Stimulated activated CD8-positive, alpha-beta memory T cell treated with anti-CD3 and anti-CD28 coated beads, Interleukin-7, amount 100 ng/mL, for 24 hours (primary cell): ENCODE measurements at places on chromosomes 11 and 22.

DNA sequence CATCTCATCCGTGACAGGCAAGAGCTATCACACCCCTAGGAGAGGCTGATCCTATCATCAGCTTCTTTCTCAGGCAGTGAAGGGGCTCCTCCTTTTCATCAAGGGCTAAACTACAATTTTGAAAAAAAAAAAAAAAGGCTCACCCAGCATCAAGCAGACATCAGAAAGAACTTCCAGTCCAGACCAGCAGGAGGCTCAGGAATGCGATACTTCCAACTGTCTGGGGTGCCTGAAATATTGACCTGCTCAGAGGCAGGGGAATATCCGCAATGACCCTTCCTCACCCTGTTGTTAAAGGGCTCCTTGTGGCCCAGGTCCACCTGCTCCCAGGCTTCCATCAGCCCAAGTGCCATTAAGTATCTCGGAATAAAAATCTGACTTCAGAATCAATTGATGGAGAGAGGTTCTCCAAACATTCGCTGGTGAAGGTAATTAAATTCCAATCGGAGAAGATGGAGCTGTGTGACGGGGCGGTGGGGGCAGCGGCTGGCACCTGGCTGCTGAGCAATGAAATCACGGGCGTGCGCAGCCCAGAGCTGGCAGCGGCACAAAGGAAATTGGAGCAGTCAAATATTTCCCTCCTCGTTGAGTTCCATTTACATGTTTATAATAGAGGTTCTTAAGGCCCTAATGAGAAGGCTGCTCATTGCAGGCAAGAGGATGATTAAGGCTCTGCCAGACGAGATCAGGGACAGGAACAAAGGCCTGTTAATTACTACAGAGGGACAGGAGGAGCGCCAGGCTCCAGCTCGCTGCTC, 69.0 kb upstream of the THY1 start:
- no peak for DNase-seq

GRCh38 chr11:68841718-68842426, at the start of gene CPT1A:
Gene CPT1A, minus strand, starts transcription at chr11:68841916. Its CDS starts 26,442 bp downstream, at chr11:68815474.
- no peak for DNase-seq

- no peak for DNase-seq
Observed at GRCh38 chr11:61068581-61068980, 33.7 kb upstream of the CD5 start.

DNA sequence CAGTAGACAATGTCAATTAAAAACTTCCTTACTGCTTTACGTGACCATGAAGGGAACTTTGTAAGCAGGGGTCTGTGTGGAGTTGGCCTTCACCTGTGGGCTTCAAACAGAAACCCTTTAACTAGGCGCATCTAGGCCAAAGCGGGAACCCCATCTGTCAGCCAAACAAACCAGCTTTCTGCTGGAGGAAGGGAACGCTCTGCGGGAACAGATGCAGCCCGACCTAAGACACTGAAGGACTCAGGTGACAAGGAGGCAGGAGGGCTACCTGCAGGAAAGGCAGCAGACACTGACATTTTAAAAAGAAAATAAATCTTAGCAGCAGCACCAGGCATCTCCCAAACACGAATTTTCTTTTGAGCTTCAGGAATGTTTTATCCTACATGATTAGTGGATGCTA, 78.4 kb downstream of the CADM1 start:
- DNase-seq = no peak

DNA sequence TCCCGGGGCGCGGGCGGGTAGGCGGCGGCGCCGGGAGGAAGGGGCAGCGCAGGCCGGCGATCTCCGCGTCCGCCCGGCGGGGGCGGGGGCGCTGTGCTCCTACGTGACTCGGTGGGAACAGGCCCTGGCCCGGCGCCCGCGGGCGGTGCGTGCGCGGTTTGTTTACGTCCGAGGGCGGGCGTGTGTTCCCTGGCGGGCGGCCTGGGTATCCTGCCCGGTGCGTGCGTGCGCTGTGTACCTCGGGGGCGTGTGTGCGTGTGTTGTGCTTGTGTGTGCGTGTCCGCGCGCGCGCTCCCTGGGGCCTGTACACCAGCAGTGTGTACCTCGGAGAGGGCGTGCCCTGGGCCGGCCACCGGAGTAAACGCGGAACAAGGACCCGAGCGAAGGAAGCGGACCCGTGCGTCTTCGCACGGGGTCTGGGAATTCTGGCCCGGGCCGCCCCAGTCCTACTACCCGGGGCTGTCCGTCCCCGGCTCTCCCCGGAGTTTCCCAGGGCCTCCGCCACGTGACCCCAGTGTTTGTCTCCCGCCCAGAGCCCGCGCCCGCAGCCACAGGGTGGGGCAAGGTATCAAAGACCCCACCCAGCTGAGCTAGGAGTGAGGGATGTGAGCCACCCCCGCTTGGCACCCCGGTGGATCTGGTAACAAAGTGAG, 769 bp downstream of the MAFF start:
- no peak for DNase-seq

DNA sequence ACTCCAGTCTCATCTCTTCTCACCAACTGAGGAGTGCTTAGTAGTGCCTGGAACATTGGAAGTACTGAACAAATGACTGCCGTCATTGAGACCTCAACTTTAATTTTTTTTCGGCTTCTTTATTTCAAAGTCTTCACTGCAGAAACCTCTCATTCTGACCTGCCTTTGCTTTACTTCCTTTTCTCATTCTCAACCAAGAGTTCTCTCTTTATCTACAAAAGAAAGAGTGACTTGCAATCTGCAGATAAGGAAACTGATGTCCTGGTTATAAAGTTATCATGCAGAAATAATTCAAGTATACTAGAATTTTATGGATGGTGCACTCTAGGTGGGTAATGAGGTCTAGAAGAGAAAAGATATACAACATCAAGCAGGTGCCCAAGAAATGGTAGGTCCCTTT, 1.2 kb upstream of the EED start:
- DNase-seq = no peak

- no peak for DNase-seq
Observed at GRCh38 chr22:46030231-46030880, 53.4 kb upstream of the WNT7B start.

DNA sequence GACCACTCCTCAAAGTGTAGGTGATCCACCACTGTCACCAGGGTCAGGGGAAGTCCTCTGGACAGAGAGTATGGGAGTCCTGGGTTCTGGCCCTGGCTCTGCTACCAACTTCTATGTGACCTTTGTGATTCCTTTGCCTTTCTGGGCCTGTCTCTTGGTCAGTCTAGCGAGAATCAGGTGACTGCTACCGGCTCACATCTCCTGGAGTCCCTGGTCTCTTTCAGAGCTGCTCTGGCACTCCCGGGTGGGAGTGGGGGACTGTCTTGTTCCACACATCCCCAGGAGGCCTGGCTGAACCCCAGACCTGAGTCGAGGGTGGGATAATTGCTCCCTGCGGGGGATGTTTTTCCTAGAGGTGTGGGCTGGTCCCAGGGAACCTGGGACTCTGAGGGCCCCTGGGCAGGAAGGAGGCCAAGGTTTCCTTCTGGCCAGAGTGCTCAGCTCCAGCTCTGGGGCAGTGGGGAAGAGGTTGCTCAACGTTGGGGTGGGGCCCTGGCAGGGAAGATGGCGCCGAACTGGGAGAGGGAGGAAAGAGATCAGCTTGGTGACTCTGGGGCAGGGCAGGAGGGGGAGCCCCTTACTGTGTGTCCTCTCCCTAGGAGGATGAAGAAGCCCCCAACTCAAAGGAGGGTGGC, 2.1 kb downstream of the SOX10 start:
- no peak for DNase-seq
